ENCODE measurements at places on chromosomes 11 and 22.

GRCh38 chr22:36447632-36448031 lies 33.8 kb downstream of the TXN2 start:
- DNase-seq: no peak

- DNase-seq: no peak
Observed at GRCh38 chr11:12410006-12410728, 32.8 kb downstream of the PARVA start.

DNA sequence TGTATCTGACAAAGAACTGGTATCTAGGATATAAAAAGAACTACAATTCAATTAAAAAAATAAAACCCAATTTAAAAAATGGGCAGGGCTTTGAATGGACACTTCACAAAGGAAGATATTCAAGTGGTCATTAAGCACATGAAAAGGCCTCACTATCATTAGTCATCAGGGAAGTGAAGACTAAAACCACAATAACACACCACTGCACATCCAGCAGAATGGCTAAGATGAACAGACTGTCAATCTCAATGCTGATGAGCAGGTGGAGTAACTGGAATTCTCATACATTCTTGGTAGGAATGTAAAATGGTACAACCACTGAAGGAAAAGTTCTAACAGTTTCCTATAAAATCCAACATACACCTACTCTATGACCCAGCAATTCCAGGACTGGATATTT lies 8.9 kb downstream of the HPS4 start:
- DNase-seq: no peak

GRCh38 chr11:8730697-8731020 lies 48.1 kb downstream of the RPL27A start:
- no peak for DNase-seq

DNA sequence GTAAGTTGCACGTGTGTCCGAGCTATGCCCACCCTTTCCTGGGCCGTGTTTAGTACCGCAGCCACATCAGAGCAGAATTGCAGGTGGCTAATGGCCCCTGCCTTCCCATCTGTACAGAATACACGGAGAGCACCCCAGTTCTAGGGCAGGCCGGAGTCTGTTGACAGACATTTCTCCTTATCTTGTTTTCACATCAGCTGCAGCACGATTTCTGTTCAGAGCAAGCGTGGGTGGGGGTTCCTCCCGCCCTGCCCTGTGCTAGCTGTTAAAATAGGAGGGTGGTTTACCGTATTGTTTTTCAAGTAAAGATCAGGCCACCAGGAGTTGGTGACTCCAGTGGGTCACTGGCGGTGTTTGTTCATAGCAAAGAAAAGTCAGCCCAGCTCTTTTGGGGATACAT lies 41.1 kb downstream of the UBASH3B start:
- peak; percentile 43 for DNase-seq

- DNase-seq: peak; percentile 26
Observed at GRCh38 chr11:74019860-74020259, 11.0 kb upstream of the UCP3 start.

DNA sequence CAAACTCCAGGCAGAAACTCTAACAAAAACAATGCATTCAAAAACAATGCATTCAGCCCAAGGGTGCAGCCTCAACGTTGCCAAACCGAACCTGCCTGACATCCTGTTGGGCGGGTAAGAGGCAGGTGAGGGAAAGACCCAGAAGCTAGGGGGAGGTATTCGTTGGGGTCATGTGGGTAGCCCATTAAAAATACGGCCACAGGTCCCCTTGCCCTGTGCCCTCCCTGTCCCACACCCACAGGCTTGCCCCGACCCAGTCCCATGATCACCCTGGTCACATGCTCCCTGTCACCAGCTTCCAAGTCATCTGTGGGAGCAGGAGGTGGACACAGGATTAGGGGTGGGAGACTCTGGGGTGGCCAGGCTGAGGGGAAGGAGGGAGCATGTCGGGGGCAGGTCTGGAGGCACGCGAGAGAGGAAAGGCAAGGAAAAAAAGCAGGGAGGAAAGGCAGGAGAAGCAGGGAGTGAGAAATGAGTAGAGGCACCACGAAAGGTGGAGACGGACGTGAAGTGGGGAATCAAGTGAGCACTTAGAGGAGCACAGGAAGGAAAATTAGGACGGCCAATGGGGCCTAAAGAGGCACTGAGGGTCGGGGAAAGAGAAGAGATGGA lies 683 bp downstream of the PLA2G6 start:
- no peak for DNase-seq

- DNase-seq: no peak
Observed at GRCh38 chr11:92458486-92458885, 233.9 kb downstream of the FAT3 start.

DNA sequence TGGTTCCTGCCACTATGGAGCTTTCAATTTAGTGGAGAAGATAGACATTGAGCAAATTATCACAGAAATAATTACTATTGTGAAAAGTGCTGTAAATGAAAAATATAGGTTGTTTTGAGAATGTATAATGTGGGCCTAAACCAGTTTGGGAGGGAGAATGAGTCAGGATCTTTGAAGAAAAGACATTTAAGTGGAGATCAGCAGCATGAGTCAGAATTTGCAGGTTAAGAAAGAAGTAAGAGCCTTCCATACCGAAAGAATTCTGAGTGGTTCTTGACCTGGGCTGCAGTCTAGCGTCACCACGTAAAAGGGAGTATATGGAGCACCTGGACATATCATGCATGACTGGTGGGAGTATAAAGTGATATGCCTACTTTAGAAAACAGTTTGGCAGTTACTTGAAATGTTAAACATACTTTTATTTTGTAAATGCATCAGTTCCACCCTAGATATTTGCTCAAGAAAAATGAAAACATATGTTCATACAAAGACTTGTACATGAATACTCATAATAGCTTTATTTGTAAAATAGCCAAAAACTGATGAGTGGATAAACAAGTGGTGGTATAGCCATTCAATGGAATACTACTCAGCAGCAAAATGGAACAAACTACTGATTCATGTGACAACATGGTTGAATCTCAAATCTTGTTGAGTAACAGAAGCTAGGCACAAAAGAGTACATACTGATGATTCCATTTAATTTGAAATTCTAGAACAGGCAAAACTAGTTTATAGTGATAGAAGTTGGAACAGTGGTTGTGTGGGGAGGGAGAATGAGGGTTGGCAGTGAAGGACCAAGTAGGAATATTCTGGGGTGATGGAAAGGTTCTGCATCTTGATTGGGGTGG lies 99.2 kb downstream of the STIM1 start:
- DNase-seq: no peak

DNA sequence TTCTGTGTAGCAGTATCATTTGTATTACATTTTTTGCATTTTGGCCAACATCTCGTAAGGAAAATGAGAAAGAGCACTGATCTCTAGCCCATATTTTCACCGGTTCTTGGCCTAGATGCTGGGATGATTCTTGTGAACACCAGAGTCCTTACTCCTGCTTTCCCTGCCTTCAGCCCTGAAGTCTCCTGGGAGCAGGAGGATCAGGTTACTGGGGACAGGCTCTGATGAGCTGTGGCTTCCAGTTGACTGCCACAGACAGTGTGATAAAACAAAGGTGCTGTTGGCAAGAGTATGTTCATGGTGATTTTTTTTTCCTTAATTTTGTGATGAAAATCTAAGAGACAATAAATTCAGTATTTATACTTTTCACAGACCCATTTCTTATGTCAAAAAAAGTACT lies 34.2 kb upstream of the ADSL start:
- DNase-seq: no peak

GRCh38 chr11:28621753-28622152 lies 513.6 kb downstream of the METTL15 start:
- no peak for DNase-seq

DNA sequence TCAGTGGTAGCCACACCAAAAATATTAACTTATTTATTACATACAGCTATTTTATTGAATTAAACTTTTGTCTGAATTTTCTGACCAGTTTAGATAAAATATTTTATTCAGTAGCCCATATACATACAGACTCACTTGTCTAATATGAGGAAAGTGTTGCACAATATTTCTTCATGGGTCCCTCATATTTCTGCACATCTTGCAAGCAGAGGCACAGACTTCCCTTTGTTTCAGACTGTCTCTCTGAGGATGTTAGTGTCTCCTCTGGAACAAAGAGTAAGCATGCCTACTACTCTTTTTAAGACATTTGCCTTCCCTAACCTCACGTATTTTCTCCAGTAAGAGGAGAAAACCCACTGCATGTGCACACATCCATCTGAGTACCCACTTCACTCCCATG lies 81.2 kb downstream of the OR5AK2 start:
- DNase-seq: no peak

- no peak for DNase-seq
Observed at GRCh38 chr11:64911142-64911541, 5.9 kb downstream of the ATG2A start.

- no peak for DNase-seq
Observed at GRCh38 chr11:80849253-80849652, 1408.4 kb upstream of the TENM4 start.

- DNase-seq: no peak
Observed at GRCh38 chr11:17561526-17561925, 14.5 kb downstream of the OTOG start.

- DNase-seq: peak; percentile 41
Observed at GRCh38 chr11:1546536-1547466, 25.3 kb downstream of the DUSP8 start.

GRCh38 chr11:45554230-45554967 lies 111.0 kb downstream of the CHST1 start:
- DNase-seq: no peak

DNA sequence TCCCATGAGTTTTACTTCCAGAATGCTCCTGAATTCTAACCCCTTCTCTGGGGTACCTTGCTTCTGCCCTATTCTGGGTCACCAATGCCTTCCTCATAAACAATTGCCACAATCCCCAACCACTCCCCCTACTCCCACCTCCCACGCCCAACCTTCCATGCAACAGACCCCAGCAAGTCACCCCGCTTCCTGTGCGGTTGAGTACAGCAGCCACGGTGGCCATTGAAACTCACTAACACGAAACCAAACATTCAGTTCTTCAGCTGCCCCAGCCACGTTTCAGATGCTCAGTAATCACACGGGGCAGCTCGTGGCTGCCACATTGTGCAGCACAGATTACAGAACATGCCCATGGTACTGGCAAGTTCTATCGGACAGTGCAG lies 3.7 kb upstream of the BCR start:
- DNase-seq: no peak

- no peak for DNase-seq
Observed at GRCh38 chr11:99352642-99353041, 331.9 kb downstream of the CNTN5 start.

- DNase-seq: no peak
Observed at GRCh38 chr22:46604306-46604690, 15.9 kb upstream of the GRAMD4 start.

DNA sequence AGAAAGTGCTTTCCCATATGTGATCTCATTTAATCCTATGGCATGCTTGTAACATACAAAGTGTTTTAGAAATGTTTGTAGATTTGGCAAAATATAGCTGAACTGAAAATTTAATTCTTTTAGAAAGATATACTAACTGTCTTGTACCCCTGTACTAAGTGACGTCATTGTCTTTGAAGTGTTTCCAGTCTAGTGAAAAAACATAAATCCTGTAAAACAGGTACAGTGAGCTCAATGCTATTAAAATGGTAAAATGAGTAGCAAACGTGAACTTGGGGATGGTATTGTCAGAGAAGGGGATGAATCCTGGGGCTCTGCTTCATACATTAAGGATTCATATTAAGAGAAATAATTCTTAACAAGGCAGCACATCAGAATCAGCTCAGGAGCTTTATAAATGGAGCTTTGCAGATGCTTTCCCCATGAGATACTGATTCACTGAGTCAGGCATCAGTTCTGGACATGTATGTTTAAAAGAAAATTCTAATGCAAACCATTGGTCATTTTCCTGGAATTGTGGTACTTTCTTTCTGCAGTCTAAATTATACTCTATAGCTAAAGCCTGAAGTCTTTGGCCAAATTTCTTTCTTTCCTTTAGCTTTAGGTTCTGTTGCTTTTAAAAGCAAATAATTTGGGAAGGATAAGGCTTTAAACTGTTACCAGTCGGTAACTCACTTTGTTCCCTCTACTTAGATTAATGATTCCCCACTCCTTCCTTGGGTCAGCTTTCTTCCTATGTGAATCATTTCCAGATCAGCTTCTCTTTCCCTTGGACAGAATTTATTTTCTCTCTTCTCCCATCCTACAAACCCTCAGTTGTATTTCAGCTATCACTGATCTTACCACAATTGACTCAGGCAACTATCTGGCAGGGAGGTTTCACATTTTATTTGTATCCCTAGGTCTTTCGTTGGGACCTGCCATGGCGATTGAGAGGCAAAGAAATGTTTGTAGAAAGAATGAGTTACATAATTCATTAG lies 57.5 kb upstream of the DDI1 start:
- DNase-seq: no peak

DNA sequence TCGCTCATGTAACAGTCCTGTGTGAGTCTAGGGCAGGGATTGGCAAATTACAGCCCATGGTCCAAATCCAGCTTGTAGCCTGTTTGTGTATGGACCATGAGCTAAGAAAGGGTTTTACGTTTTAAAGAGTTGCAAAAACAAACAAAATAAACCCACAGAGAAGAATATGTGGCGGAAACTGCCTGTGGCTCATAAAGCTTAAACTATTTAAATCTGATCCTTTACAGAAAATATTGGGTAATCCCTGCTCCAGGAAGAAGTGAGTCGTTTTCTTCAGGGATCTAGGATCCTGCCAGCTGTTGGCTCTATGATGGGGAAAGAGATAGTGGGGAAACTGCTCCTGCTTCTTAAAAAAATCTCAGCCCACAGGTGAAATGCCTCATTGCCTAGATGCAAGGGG lies 3.4 kb upstream of the OR6Q1 start:
- DNase-seq: no peak

- DNase-seq: no peak
Observed at GRCh38 chr11:68273026-68273738, 1.4 kb upstream of the C11orf24 start.

DNA sequence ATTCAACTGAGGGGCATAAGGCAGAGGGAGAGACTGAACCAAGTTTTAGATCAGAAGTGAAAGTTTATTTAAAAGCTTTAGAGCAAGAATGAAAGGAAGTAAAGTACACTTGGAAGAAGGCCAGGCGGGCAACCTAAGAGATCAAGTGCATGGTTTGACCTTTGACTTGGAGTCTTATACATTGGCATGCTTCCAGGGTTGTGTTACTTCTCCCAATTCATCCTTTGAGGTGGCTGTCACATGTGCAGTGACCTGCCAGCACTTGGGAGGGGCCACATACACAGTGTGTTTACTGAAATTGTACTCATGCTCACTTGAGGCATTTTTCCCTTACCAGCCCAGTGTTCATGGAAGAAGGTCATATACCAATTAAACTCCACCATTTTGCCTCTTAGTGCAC lies 30.4 kb downstream of the CYP2R1 start:
- DNase-seq: no peak

DNA sequence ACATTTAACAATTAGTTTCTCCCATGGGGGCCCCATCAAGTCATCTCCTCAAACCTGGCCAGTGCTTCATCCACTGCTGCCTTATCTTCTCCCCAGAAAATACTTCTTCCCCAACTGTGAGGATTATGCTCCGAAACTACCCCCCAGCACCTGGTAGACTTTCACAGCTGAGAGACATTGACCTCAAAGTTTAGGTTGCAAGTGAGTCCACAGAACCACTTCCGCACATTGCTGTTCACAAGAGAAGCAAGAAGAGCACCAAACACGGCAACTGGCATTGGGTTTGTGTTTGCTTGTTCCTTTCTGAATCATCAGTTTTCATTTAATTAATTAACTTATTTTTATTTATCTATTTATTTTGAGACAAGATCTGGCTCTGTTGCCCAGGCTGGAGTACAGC lies 6.1 kb downstream of the MCHR1 start:
- DNase-seq: no peak

Measured in stimulated activated CD4-positive, alpha-beta T cell treated with anti-CD3 and anti-CD28 coated beads, Interleukin-1b, Interleukin-23, amount 100 ng/mL, for 4 hours (primary cell).